ENCODE measurements at places on chromosomes 3 and 15.

DNA sequence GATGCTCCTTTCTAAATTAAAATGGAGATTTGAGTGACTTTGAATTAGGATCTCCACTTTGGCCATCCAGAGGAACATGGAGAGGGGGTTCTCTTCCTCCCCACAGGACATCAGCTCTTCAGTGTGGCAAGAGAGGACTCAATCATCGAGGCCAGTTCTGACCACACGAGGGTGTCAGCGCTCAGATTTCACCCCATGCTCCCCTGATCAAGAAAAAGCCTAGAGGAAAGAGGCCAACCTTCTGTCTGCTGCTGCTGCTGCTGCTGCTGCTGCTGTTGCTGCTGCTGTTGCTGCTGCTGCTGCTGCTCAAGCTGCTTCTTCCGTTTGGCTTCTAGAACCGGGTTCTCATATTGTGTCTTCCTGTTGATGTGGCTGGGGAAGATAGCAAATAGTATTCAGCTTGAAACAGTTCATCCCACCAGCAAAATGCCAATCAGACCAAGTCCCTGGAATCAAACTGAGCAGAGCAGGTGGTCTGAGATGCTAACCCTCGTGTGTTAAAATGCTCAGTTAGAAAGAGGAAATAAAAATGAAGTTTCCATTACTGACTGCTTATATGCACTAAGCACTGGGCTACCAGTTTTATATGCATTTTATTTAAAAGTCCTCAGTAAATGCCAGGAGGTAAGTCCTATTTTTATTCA, 599.0 kb downstream of the MAGI1 start:
- DNase-seq = peak; percentile 80

GRCh38 chr3:111566844-111567243, 24.8 kb downstream of the CD96 start:
- DNase-seq = no peak

DNA sequence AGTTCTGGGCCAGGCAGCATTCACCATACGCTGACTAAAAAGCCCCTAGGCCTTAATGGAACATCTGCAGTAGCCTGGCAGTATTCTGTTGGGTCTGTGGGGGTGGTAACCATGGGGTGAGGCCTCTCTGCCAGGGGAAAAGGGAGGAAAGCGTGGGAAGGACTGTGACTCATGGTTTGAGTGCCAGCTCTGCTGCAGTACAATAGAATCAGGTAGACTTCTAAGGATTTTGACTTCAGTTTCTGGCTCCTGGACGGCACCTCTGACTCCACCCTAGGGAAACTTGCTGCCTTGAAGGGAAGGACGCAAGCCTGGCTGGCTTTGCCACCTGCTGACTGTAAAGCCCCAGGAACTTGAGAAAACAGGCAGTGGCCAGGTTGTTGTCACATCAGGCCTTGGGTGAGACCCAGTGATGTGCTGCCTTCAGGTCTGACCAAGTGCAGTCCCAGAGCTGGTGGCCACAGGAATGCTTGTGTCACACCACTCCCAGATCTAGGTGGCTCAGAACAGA, 148.6 kb downstream of the SUCNR1 start:
- peak; percentile 10 for DNase-seq

GRCh38 chr3:72909591-72909990, 21.7 kb downstream of the GXYLT2 start:
- no peak for DNase-seq

DNA sequence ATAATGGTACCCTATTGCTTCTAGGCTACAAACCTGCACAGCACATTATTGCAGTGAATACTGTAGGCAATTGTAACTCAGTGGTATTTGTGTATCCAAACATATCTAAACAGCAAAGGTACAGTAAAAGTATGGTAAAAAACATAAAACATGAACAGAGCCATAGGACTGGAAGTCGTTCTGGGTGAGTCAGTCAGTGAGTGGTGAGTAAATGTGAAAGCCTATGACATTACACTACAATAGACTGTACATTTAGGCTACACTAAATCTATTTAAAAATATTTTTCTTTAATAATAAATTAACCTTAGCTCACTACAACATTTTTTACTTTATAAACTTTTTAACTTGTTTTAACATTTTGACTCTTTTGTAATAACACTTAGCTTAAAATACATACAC, 21.3 kb downstream of the RAB6B start:
- no peak for DNase-seq

- DNase-seq = no peak
Observed at GRCh38 chr3:153442386-153442785, 280.4 kb downstream of the RAP2B start.

- DNase-seq = no peak
Observed at GRCh38 chr3:42273361-42273760, 7.4 kb upstream of the CCK start.

DNA sequence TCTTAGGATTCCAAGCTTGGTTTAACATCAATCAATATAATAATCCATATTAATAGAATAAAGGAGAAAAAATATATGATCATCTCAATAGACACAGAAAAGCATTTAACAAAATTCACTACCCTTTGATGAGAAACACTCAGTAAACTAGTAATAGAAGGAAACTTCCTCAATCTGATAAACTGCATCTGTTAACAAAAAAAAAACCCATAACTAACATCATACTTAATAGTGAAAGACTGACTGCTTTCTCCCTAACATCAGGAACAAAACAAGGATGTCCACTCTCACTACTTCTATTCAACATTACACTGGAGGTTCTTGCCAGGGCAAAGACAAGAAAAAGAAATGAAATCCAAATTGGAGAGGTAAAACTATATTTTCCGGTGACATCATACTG, 30.5 kb downstream of the LRRK1 start:
- no peak for DNase-seq

DNA sequence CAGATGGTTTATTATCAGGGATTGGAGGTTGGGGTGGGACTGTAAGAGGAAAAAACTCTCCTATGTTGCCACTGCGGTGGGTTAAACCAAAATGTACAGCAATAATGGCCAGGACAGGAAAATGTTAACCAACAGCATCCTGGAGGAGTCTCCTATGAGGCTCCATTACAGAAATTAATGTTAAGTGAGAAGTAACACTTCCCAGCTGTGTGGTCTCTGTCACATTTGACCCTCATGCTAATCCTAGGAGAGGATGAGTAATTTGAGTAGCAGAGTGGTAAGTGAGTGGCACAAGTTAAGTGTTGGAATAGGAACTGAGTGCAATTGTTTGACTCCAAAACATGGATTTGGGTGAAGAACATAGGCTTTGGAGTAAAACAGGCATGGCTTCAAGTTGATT, 39.0 kb downstream of the ARHGEF3 start:
- DNase-seq = no peak

DNA sequence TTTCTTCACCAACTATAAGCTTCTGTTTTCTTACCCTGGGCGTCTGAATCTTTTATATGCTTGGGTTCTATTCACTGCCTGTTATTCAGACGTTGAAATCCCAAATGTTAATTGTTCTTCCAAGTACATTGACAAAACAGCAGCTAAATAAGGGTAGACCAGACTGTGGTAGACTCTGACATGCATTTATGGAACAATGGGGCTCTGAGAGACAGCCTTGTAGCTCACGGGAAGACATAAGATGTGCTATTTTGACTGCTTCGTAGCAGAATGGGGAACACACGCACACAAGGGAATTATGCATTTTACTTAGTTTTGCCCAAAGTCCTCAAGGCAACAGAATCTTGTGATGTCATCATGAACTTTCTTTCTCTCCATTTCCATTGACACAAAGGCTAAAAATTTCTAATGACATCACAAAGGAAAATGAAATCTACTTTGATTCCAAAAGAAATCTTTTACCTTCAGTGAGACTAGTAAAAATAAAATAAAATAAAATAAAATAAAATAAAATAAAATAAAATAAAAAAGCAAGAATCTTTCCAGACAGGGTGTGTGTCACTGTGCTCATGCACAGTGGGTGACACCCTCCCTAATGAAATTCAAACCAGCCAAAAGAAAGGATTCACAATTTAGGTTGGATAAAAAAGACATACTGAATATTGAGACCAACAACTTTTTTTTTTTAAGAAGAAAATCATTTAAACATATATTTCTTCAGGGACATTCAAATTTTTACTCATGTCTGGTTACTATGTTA, 346.6 kb downstream of the ZBTB20 start:
- DNase-seq = no peak

DNA sequence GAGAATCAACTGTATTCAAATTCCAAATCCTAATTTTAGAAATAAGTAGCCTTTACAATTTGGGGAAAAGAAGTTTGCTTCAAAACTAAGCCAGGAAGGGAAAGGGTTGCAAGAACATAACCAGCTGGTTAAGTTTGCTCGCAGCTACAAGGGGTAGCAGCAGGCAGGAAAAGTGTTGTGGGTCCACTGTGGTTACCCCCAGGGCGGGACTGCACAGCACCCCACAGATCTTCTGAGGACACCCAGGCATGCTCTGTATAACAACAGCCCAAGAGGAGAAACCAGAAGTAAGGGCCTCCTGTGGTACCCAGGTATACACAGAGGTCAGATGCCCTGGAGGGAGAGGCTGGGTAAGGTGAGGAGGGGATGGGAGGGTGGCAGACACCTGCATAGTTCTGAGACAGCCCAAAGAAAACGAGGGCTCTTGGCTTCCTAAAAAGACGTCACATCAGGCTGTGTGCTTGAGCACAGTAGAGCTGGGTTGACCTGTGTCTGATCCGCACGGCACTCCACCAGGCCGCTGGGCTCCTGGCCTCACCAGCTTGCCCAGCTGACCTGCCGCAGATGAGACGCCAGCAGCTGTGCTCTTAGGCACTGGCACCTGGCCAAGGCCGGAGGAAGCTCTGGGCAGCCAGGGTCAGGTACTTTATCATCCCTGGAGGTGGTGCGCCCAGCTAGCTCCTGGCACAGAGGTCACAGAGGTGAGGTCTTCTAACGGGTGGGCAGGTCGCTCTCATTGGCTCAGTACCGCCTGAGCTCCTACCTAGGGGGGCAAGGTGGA, 81.8 kb upstream of the SNRPA1 start:
- no peak for DNase-seq

DNA sequence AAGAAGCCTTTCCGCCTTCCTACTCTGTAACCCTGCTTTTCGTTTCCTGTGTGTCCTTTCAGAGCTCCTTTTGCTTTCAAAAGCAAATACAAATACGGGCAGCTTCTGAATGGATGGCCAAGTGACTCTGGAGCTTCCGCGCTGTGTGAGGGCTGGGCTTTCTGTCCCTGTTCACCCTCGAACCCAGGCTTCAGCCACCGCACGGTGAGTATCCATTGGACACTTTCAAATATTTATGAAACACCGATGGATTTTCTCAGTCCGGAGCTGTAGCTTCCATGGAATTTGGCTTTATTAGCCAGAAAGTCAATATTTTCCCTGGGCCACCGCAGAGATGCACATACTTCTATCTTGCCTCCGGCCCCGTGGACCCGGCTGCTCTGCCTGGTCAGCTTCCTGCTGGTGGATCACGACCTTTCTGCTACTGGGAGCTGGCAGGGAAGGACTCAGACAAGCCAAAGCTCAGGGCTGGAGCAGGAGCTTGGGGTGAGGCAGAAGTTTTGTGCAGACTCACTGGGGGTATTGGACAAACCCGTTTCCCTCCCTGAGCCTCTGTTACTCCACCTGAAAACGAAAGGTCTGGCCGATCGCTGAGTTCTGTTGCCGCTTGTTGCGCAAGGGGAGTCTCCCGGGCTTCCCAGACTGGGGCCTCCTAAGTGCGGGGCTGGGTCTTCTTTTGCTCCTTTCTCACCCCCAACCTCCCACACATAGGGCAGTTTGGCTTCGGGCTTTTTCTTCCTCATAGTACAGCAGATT, 63.6 kb downstream of the LINGO1 start:
- no peak for DNase-seq

DNA sequence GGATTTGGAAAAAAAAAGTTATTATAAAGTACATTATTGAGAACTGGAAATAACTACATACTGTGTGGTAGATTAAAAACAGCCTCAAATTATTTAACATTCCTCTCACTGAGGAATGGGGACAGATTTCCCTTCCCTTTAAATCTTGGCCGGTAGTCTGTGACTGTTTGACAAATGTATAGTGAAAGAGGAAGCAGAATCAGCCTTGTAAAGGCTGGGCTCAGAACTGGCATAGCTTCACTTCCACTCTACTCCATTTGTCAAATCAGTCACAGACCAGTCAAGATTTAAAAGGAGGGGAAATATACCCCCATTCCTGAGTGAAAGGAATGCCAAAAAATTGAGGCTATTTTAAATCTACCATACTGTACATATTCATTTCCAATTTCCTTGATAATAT, 18.2 kb upstream of the B4GALT4 start:
- DNase-seq = no peak

DNA sequence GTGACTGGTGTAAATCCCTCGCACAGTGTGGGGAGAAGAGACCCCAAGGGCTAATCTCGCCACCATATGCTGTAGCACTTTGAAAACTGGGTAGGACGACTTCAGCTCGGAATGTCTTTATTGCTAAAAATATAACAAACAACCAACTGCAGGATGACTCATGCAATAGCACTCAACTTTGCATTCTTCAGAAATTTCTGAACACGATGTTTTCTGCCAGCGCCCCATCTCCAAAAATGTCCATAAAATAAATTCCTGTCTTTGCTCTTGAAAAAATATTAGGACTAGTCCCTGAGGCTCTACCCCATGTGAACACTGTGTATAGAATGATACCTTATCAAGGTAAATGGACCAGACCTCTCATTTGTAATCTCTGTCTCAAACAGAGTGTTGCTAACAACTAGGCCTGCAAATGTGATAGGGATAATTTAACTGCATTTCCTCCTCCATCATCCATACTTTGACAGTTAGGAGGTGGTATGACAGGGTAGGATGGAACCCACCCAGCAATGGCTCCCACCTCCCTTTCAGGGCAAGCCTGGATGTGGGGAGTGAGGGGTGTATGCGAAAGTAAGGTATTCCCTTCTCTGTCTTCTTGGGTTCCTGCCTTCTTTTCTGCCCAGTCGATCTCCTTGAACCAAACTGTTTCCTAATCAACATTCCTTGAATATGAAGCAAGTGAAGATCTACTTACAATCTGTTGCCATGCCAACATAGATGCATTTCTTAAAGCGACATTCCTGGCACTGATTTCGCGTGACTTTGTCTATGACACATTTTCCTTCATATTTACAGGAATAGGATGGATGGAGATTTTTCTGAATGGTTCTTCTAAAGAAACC, 201.1 kb downstream of the NR1D2 start:
- peak; percentile 90 for DNase-seq

DNA sequence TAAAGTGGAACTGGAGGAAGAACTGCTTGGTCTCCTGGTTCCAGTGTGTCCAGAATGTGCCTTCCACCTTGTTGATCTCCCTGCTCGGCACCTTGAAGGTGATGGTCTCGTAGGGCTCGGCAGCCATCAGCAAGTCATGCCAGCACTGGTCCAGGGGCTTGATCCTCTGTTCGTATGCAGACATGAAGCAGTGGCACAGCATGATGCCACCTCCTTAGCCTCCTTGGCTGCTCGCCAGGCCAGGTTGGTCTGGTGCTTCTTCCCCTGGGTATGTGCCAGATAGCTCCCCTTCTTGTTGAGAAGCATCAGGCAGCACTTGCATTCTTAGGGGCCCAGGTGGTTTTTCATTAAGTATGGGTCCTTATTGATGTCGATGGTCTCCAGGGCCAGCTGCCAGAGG, 17.8 kb upstream of the TXNRD3 start:
- DNase-seq = no peak

GRCh38 chr3:72101494-72101893, 316.5 kb upstream of the PROK2 start:
- DNase-seq = no peak

All from AG08395 (cell line).